Stromal cell of bone marrow (primary cell): ENCODE measurements at places on chromosomes 5 and 9.

GRCh38 chr5:64800926-64801325 lies 32.2 kb downstream of the CWC27 start:
- DNase-seq: no peak

- DNase-seq: no peak
Observed at GRCh38 chr5:37816883-37817282, 23.0 kb downstream of the GDNF start.

GRCh38 chr9:22425551-22425950 lies 21.1 kb upstream of the DMRTA1 start:
- DNase-seq: no peak

GRCh38 chr5:113572716-113573115 lies 59.2 kb downstream of the YTHDC2 start:
- no peak for DNase-seq

DNA sequence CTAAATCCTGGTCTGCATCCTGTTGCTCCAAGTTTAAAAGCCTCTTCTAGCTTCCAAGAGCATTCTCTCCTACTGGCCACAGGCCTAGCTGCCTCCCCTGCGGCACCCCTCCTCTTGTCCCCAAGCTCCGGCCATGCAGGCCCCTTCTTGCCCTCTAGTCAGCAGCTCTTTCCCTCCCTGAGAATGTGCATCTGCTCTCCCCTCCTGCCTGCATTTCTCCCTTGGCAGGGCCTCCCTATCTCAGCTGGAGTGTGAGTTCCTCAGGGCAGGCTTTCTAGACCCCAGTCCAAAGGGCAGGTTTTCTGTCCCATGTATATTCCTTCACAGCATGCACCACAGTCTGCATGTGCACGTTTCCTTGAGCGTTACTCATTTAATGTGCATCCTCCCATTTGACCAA lies 24.6 kb upstream of the BARX1 start:
- no peak for DNase-seq
